Activated naive CD4-positive, alpha-beta T cell treated with Interleukin-2 at 50 U/mL for 16 hours (primary cell): ENCODE measurements at places on chromosomes 5 and 9.
A peak's percentile ranks its signal among the peaks of the same experiment; 100 is the strongest.

- DNase-seq, result no peak
Observed at GRCh38 chr9:6243746-6244145, 28.1 kb downstream of the IL33 start.

GRCh38 chr5:135444360-135444759 is 2.8 kb downstream of the DCANP1 start:
- DNase-seq, result no peak

DNA sequence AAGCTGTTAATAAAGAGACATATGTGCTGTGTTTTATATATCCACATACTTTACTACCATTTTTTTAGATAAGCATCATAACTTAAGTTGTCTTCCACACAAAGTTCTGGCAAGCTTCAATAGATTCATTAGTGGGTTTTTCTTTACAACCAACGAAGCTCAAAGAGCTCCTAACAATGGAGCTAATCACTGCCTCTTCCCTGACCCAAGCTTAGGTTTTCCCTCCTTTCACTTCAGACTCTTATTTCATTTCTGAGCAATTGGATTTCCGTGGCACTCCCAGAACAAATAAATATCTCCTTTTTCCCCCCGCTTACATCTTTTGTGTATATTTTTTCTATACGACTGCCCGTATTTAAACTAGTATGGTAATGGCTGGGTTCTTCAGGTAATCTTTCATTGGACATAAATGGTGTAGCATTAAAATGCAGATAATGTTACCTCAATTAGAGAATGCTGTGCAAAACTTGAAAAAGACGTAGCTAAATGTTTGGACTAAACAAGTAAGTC is 275.5 kb upstream of the TMEM161B start:
- no peak for DNase-seq

GRCh38 chr5:40911266-40911665 is 2.0 kb downstream of the C7 start:
- no peak for DNase-seq

DNA sequence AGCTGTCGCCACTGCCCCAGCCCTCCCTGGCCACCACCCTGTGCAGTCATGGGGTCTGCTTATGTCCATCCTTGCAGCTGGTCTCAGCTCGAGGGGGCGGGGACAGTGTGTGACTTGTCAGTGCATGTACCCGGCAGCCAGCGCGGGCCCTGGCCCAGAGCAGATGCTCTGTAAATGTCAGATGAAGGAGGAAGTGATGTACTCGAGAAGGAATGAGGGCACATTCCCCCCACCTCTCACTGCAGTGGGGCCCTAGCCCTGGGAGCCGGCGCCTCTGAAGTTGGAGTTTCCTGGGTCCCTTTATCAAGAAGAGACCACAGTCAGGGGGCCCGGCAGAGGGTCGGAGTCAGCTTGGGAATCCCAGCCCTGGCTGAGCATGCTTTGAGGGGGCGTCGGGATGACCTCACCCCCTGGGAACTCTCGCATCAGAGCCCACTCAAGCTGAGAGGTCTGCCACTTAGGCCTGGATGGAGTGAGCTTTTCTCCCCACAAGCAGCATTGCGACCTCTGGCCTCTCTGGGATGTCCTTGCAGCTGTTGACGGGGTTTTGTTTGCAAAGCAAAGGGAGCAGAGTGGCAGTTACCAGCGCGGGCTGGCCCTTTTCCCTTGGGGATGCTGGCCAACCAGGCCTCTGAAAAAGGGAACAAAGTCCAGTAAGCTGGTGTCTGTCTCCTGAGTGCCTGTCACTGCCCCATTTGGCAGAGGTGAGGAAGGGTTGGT is 19.0 kb downstream of the NEURL1B start:
- DNase-seq, result no peak

DNA sequence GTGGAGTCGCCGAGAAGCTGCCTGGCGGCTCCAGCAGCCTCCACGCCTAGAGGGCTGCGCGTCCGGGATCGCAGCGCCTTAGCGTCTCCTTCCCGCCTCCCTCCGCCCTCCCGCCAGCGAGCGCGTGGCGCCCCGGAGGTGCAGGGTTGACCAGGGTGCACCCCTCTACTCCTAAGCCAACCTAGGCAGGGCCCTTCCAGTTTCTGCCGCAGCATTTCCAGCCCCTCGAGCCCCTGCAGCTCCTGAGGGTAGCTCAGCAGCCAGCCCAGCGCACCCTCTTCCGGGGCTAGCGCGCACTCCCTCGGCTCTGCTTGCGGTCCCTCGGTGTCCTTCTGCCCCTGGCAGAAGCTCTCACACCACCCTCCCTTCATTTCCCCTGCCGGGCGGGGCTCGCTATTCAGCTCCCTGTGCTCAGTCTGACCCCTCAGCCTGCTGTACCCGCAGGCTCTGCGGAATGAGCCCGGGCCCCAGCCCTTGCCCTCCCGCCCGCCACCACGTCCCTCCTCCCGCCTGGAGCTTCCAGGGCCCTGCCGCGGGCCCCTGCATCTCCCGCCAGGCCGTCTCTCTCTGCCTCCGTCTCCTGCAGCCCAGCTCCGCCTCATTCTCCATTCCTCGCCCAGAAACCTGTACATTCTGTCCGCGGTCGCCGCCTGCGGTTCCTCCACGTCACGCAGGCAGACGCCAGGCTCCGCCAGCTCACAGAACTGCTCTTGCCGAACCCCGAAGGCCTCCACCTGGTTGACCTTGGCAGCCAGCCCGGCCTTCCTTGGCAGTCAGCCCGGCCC is 61.8 kb downstream of the SPATA31C2 start:
- peak; percentile 26 for DNase-seq

DNA sequence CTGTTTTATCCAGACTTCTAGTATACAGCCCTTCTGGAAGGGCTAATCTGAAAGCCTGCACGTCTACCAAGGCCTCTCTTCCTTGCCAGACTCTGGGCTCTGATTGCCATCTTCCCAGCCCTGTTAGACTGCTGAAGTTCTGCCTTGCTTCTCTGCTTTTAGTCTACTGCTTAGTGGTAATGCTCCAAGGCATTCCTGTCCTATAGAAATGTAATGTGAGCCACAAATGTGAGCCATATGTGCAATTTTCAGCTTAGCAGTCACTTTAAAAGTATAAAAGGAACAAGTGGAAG is 32.1 kb downstream of the WNK2 start:
- DNase-seq, result no peak

- DNase-seq, result no peak
Observed at GRCh38 chr5:66339896-66340295, 195.8 kb downstream of the SREK1 start.

GRCh38 chr5:7478459-7478858 is 82.5 kb downstream of the ADCY2 start:
- no peak for DNase-seq

GRCh38 chr5:61689153-61689846 is 357.2 kb downstream of the ZSWIM6 start:
- no peak for DNase-seq

- DNase-seq, result no peak
Observed at GRCh38 chr5:82031220-82032119, 59.6 kb downstream of the ATG10 start.

- no peak for DNase-seq
Observed at GRCh38 chr9:114324492-114324891, 1.6 kb downstream of the ORM1 start.

GRCh38 chr9:130635721-130636647 is 28.4 kb upstream of the PRDM12 start:
- DNase-seq, result no peak

DNA sequence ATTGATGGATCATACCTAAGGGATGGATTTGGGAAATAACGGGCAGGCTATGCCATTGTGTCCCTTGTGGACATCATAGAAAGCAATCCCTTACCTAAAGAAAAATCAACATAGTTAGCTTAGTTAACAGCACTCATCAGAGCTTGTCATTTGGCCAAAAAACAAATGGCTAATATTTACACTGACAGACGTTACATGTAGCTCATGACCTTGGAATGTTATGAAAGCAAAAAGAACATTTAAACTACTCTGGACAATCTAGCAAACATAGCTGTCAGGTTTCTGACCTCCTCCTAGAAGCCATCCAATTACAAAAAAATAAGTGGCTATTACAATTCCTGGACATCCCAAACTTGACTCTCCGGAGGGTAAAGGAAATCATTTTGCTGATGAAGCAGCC is 23.8 kb downstream of the TMEM232 start:
- no peak for DNase-seq

DNA sequence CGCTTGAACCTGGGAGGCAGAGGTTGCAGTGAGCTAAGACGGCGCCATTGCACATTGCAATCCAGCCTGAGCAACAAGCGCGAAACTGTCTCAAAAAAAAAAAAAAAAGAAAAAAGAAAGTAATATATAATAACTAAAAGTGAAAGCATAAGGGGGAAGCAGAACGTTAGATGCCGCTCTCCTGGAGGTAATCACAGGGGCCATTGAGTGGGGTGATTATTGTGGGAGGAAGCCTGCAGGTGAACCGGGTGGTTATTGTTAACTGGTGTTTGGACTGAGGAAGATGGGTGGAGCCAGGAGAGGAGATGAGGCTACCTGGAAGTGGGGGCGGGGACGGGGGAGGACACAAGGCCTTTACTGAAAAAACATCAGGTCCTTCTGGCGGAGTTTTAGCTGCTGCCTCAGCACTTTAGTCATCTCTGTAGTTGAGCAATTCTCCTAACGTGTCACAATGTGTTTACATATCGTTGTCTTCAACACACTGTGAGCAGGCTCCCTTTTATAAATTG is 5.3 kb upstream of the TJP2 start:
- peak; percentile 72 for DNase-seq

DNA sequence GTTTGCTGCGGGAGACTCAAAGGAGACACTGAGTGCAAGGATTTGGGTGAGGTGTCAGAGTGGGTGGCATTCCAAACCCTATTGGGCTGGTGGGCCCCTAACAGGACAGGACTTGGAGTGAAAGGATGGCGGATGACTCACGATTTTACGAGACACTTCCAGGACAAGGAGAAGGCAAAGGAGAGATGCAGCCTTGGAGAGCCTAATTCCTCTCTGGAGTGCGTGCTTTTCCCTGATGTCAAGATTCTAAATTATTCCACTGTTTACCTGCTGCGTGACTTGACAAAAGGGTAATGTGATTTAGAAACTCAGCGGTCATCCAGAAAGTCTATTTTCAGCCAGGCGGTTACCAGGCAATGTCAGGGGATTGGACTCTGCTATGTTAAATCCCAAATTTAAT is 41.6 kb upstream of the CD180 start:
- no peak for DNase-seq

- DNase-seq, result no peak
Observed at GRCh38 chr5:78706381-78706780, 57.8 kb upstream of the LHFPL2 start.

DNA sequence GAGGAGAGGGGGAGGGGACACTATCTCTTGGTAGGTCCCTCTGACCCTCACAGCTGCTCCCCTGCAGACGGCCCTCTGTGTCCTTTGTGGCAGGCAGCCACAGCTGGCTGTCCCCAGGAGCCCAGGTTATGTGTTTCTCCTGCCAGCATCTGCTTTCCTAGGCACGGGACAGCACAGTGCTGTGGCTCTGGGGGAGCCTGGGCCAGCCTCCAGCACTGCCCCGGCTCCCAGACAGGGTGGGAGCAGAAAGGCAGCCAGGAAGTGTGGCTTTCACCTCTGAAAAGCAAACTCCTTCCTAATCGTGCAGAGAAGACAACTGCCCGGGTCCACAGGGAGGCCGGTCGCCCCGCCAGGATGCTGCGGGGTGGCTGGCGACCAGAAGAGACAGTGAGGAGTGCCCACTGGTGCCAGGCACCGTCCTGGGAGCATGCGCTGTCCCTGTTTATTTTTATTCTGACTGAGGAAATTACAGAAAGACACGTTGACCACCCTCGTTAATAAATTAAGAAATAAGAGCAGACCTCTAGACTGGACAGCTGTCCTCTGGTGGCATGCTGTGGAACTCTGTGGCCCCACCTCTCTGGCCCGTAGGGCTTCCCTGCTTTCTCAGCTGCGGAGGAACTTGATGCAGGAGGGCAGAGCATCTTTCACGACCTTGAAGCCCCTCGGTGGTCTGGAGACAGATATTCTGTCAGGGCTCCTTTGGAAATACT is 240.3 kb downstream of the FANCC start:
- no peak for DNase-seq

- no peak for DNase-seq
Observed at GRCh38 chr9:16202221-16202620, 649.4 kb downstream of the CCDC171 start.

DNA sequence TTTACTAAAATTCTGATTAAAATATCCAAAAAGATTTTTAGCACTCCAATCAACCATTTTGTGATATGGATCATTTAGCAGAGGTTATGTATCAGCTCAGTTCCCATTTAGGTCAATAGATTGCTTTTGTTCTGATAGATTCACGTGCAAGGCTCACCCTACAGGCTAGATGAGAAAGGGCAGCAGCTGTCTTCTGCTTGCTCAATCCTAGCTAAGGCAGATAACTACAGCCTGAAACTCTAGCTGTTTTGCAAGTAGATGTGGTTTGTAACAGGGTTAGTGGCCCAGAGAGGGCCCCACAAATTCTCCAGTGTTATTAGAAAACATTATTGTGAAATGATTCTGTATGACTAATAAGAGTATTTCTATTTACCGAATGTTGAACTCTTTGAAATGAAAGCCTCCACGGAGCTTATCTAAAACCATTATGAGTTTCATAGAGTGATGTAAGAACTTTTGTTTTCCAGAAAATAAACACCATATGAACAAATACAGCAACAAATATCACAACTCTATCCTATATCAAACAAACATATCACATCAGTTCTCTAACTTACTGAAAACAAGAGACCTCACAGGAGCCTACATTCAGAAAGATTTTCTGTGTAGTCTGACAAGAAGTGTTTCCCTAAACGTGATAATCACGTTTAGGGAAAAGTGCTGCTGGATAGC is 841.9 kb upstream of the ACO1 start:
- peak; percentile 40 for DNase-seq

- DNase-seq, result no peak
Observed at GRCh38 chr5:84085387-84086041, 299.2 kb downstream of the EDIL3 start.

DNA sequence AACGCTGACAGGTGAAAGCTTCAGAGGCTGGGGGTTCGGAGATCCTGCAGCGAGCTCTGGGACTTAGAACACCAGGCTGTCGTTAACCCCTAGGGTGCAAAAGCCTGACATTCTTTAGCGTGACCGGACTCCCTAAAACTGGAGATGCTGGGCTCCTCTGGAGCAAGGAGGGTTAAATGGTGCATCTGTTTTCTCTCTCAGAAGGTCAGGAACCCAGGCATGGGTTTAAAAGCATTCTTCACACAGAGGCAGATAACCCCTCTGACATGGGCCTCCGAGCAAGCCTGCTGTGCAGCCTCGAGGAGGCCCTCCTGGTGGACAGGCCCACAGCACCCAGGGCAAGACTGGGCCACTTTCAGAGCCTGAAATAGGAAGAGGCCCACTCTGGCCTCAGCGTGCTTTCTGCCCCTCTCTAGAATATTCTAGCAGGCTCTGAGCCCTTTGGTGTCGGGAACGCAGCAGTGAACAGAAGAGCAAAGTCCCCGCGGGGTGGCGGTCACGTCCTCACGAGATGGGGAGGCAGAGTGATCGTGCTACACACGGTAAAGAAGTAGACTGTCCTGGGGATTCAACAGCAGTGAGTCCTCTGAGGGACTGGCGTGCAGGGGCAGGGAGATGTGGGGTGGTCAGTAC is 124.8 kb downstream of the COL23A1 start:
- no peak for DNase-seq

GRCh38 chr9:136944212-136944518 is 373 bp downstream of the FBXW5 start:
- no peak for DNase-seq
